ENCODE measurements at places on chromosomes 12 and 14.

- no peak for DNase-seq
Observed at GRCh38 chr12:107091989-107092641, 1.2 kb downstream of the CRY1 start.

DNA sequence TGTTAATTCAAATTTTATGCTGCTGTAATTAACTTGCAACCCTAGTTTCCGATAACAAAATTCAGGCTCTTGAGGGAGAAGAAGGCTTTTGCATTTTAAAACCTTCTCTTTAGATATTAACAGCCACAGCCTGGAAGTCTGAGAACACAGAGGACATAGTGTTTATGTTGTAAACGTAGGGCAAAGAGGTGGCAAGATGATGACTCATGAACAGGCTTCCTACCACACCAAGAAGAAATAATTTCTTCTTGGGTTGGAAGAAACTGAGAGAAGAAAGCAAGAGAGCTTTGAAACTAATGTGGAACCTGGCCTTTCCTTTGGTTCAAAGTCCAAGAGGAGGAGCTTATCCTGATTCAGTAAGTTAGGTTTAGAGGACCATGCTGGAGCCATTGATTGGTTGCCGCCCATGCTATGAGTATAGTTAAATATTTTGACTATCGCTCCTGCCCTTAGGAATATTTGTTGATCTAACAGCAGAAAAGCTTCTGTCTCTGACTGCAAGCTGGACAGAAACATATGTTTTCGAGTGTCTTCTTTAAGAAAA, 31.8 kb downstream of the CCDC198 start:
- DNase-seq = no peak

- no peak for DNase-seq
Observed at GRCh38 chr12:62767946-62768345, 167.0 kb downstream of the PPM1H start.

GRCh38 chr14:41749429-41749828, 142.8 kb downstream of the LRFN5 start:
- no peak for DNase-seq

- DNase-seq = no peak
Observed at GRCh38 chr12:95337146-95337545, 119.5 kb downstream of the VEZT start.

- no peak for DNase-seq
Observed at GRCh38 chr14:86015941-86016340, 486.0 kb downstream of the FLRT2 start.

DNA sequence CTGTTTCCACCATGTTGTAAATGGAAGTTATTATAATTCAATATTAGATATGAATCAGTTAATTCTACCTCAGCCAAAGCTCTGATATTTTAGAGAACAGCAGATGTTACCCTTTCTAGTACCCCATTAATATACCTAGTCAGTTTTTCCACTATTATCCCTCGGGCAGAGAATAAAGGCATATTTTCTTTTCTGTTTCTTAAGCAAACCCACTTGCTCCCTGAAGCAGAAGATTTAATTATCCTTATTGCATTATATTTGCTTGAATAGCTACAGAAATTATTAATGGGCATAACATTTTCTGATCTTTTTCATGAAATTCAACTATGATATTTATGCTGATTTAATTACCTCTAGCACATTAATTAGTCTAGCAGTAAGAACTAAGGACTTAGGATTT, 832.9 kb upstream of the FBXO33 start:
- DNase-seq = no peak

DNA sequence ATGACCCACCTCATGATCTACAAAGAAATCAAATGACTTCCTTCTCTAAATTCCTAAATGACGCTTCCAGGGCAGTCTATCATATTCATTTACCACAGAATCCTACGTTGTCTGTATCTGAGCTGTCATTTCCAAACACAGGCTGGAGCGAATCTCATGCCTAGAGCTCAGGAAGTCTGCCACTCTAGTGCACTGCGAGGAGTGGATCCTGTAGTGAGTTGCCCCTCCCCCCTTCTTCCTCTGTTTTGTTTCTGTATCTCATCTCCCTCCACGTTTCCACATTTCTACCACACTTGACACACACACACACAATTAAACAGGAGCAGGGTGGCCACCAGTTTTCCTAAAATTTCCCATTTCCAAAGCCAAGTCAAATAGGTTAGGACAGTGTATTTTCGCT, 415.4 kb upstream of the PRICKLE1 start:
- DNase-seq = no peak
